MM.1S (cell line): ENCODE measurements at places on chromosomes 6 and 20.
A peak's percentile ranks its signal among the peaks of the same experiment; 100 is the strongest.

- H3K27ac ChIP-seq: no peak overlapping the region
- no peaks in the 10 kb centered on the region for H3K4me1 ChIP-seq
- H3K4me3 ChIP-seq: no peak overlapping the region
- DNase-seq: no peak
- H3K36me3 ChIP-seq: no peaks in the 10 kb centered on the region
Measured at GRCh38 chr20:43529051-43529450, 21.6 kb downstream of the L3MBTL1 start.

DNA sequence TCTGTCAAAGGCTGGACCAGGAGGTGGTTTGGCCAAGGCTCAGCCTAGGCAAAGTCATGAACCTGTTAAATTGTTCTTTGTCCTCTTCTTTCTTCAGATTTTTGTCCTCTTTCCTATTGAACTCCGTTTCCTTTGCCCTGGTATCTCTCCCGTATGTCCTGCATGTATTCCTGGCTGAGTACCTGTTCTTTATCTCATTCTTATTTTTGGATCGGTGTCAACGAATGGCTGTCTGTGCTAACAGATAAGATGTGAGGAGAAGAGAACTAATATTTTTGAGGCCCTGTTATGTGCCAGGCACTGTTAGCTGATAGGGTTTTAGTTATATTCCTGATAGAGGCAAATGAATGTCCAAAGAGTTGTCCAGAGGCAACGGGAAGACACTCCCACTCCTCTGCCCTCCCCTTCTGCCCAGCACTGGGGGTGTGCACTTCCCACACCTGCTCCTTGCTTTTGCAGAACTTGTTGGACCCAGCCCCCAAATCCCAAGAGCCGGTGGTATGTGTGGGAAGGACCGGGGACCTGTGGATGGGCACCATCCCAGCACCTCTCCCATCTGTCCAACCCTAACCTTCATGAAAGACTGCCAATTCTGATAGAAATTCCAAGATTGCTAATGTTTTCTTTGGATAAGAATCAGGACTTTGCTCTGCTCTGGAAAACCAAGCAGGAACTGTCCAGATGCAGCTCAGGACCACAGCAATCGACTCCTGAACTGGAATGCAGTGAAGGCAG is 20.6 kb downstream of the MMP24OS start:
- H3K27me3 ChIP-seq: no peaks in the 10 kb centered on the region
- no peak for DNase-seq
- no peak overlapping the region for H3K4me3 ChIP-seq
- no peaks in the 10 kb centered on the region for H3K36me3 ChIP-seq

DNA sequence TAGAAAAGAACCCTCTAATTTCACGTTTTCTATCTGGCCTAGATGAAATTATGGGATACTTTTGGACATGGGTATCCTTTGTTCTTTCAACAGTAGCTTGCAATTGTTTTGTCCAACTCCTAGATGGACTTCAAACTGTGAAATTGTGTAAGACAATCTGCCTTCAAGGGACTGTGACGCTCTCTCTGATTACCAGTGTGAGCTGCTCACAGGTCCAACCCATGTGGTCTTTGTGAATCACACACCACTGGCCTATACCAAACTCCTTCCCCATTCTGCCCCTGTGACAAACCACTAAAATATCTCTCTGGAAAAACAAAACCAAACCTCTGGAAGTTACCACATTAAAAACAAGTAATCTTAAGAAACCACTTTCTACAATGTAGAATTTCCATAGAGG is 59.5 kb downstream of the NINL start:
- no peaks in the 10 kb centered on the region for H3K27me3 ChIP-seq
- DNase-seq: no peak
- H3K36me3 ChIP-seq: no peaks in the 10 kb centered on the region
- H3K27ac ChIP-seq: no peak overlapping the region
- H3K4me1 ChIP-seq: no peaks in the 10 kb centered on the region
- H3K4me3 ChIP-seq: no peak overlapping the region

GRCh38 chr6:169344750-169345065 is 91.1 kb upstream of the THBS2 start:
- DNase-seq: no peak
- H3K4me1 ChIP-seq: no peaks in the 10 kb centered on the region
- H3K36me3 ChIP-seq: no peaks in the 10 kb centered on the region
- H3K27me3 ChIP-seq: no peaks in the 10 kb centered on the region
- H3K27ac ChIP-seq: no peak overlapping the region

DNA sequence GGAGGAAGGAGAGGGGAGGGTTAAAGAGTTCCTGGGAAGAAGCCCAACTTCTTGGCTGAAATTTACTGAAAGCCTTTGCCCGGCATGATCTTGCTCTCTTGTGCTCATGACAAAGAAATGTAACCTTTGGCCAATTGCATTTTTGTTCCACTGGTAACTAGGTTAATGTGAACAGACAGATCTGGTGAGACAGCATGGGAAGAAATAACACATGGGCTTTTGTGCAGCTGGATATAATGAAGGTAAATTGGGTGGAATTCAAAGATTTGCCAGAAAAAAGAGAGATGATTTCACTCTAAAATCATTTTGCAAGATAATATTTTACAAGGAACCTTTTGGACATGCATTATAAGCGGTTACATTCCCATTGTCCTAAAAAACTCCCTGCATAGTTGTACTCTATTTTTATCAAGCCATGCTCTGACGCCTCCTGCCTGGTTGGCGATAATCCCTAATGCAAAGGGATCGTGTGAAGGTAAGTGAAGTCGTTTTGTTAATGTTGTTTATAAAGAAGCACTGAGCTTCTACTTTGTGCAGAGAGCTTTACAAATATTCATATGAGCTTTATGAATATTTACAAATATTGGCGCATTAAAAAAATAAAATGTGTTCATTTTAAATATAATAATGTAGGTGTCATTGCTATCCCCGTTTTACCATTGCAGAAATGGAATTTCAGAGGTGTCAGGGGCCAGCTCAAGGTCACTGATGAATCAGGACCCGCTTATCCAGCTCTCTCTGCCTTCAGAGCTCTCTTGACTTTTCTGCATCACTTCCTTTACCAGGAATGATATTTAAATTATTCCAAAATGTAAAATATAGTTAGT is 161.3 kb upstream of the AGPAT4 start:
- no peaks in the 10 kb centered on the region for H3K36me3 ChIP-seq
- H3K27ac ChIP-seq: no peak overlapping the region
- DNase-seq: no peak
- no peak overlapping the region for H3K4me3 ChIP-seq
- no peaks in the 10 kb centered on the region for H3K4me1 ChIP-seq

- DNase-seq: no peak
- H3K36me3 ChIP-seq: no peaks in the 10 kb centered on the region
- no peaks in the 10 kb centered on the region for H3K27me3 ChIP-seq
- no peak overlapping the region for H3K4me3 ChIP-seq
Measured at GRCh38 chr6:159499034-159499433, 194.0 kb downstream of the SOD2 start.

GRCh38 chr6:141443668-141444289 is 688.9 kb upstream of the GJE1 start:
- H3K27ac ChIP-seq: no peak overlapping the region
- H3K36me3 ChIP-seq: no peaks in the 10 kb centered on the region
- no peak overlapping the region for H3K4me3 ChIP-seq
- H3K27me3 ChIP-seq: no peaks in the 10 kb centered on the region
- DNase-seq: no peak

DNA sequence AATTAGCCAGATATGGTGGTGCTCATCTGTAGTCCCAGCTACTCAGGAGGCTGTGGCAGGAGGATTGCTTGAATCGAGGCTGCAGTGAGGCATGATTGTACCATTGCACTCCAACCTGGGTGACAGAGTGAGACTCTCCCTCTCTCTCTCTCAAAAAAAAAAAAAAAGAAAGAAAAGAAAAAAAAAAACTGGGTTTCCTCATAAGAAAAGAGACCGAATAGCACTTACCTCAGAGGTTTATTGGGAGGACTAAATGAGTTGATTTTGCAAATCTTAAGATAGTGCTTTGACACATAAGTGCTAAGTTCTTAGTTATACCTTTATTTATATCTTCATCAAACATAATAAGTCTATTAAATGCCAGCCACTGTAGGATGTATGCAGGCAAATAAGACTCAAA is 6.3 kb downstream of the VWA7 start:
- no peak overlapping the region for H3K4me3 ChIP-seq
- H3K27ac ChIP-seq: no peak overlapping the region
- no peaks in the 10 kb centered on the region for H3K36me3 ChIP-seq

GRCh38 chr6:124389127-124389526 is 573.1 kb upstream of the RNF217 start:
- H3K36me3 ChIP-seq: no peaks in the 10 kb centered on the region
- DNase-seq: no peak
- H3K4me1 ChIP-seq: no peaks in the 10 kb centered on the region
- no peaks in the 10 kb centered on the region for H3K27me3 ChIP-seq
- H3K4me3 ChIP-seq: no peak overlapping the region

- H3K27ac ChIP-seq: no peak overlapping the region
- H3K4me3 ChIP-seq: no peak overlapping the region
- no peaks in the 10 kb centered on the region for H3K27me3 ChIP-seq
Measured at GRCh38 chr20:16747291-16747811, 807 bp upstream of the OTOR start.

- no peak overlapping the region for H3K4me3 ChIP-seq
- H3K27me3 ChIP-seq: no peaks in the 10 kb centered on the region
- H3K4me1 ChIP-seq: peaks cover 12% of the 10 kb centered on the region
- H3K27ac ChIP-seq: no peak overlapping the region
- H3K36me3 ChIP-seq: no peaks in the 10 kb centered on the region
Measured at GRCh38 chr20:41432746-41433145, 66.1 kb upstream of the EMILIN3 start.

GRCh38 chr20:41715526-41715925 is 97.3 kb upstream of the CHD6 start:
- no peak for DNase-seq
- no peaks in the 10 kb centered on the region for H3K27me3 ChIP-seq
- H3K4me3 ChIP-seq: no peak overlapping the region
- H3K27ac ChIP-seq: no peak overlapping the region
- no peaks in the 10 kb centered on the region for H3K4me1 ChIP-seq

- H3K27ac ChIP-seq: no peak overlapping the region
- H3K36me3 ChIP-seq: no peaks in the 10 kb centered on the region
- H3K27me3 ChIP-seq: no peaks in the 10 kb centered on the region
- peak; percentile 39 for DNase-seq
- peak overlapping the region; percentile 78 for H3K4me3 ChIP-seq
- peaks cover 9% of the 10 kb centered on the region; the same call in 1 of the 2 replicates for H3K4me1 ChIP-seq
Measured at GRCh38 chr6:130019326-130020072, 1.1 kb downstream of the L3MBTL3 start.

- no peaks in the 10 kb centered on the region for H3K36me3 ChIP-seq
- H3K4me3 ChIP-seq: no peak overlapping the region
- no peaks in the 10 kb centered on the region for H3K27me3 ChIP-seq
- DNase-seq: no peak
- no peaks in the 10 kb centered on the region for H3K4me1 ChIP-seq
Measured at GRCh38 chr6:127299522-127300240, 33.0 kb downstream of the RNF146 start.

DNA sequence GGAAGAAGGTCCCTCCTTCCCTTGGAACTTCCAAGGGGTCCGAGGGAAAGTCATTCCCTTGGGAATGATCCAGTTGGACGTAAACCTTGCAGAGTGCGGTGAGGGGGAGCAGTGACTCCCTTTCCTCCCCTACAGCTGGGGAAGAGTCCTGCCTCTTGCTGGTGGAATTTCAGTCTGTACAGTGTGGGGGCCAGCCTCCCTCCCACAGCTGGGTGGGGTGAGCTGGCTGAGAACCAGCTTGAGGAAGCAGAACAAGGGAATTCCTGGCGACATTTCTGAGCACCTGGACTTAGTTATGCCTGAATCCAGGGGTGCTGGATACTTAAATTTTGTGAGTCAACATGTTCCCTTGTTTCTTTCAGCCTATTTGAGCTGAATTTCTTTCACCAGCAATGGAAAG is 152.0 kb downstream of the ANKRD60 start:
- H3K27ac ChIP-seq: no peak overlapping the region
- H3K36me3 ChIP-seq: no peaks in the 10 kb centered on the region
- no peak overlapping the region for H3K4me3 ChIP-seq
- DNase-seq: no peak
- H3K4me1 ChIP-seq: no peaks in the 10 kb centered on the region
- peaks cover 86% of the 10 kb centered on the region for H3K27me3 ChIP-seq

DNA sequence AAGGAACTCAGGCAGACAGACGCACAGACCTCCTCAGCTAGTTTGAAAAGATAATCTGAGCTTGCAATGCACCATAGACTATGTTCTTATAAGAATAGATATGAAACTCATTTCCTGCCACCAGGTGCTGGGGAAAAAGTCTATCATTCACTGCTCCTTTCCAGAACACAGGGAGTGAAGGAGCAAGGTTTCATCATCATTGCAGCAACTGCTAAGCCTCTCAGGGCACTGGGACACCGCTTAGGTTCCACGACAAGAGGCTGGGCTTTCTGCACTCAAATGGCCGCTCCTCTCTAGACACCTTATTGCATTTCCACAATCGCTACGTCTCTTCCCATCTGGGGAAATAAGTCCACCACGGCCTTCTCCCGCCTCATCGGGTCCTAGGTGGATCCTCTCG is 418.5 kb upstream of the JARID2 start:
- no peaks in the 10 kb centered on the region for H3K4me1 ChIP-seq
- H3K36me3 ChIP-seq: no peaks in the 10 kb centered on the region
- no peaks in the 10 kb centered on the region for H3K27me3 ChIP-seq
- no peak overlapping the region for H3K4me3 ChIP-seq

DNA sequence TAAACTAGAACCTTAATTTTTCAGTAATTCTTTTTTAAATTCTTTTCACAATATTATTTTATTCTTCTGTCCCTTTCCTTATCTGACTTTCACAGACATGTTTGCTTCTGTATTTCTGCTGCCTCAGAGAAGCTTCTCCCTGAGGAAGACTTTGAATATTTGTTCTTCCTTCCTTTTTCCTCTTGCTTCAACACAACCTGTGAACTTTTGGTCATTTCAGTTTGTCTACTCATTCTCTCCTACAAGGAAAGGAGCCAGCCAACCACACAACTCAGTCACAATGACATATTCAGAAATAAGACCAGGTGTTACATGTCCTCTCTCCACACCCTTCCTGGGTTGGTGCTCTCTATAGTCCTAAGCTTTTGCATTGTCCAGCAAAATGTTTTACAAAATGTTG is 310.4 kb downstream of the TFAP2B start:
- H3K36me3 ChIP-seq: no peaks in the 10 kb centered on the region
- H3K27me3 ChIP-seq: no peaks in the 10 kb centered on the region
- H3K27ac ChIP-seq: no peak overlapping the region
- no peaks in the 10 kb centered on the region for H3K4me1 ChIP-seq
- H3K4me3 ChIP-seq: no peak overlapping the region

GRCh38 chr20:19758501-19759331 is 658 bp downstream of the RIN2 start:
- H3K36me3 ChIP-seq: no peaks in the 10 kb centered on the region
- DNase-seq: no peak
- no peaks in the 10 kb centered on the region for H3K27me3 ChIP-seq
- peaks cover 6% of the 10 kb centered on the region; the same call in 1 of the 2 replicates for H3K4me1 ChIP-seq

- no peak overlapping the region for H3K27ac ChIP-seq
- no peak for DNase-seq
- no peaks in the 10 kb centered on the region for H3K4me1 ChIP-seq
- H3K36me3 ChIP-seq: no peaks in the 10 kb centered on the region
- no peaks in the 10 kb centered on the region for H3K27me3 ChIP-seq
Measured at GRCh38 chr6:170186006-170186935, 104.6 kb downstream of the DLL1 start.
